Pons (tissue), 1 donor: ENCODE measurements at places on chromosomes 16 and 17.

DNA sequence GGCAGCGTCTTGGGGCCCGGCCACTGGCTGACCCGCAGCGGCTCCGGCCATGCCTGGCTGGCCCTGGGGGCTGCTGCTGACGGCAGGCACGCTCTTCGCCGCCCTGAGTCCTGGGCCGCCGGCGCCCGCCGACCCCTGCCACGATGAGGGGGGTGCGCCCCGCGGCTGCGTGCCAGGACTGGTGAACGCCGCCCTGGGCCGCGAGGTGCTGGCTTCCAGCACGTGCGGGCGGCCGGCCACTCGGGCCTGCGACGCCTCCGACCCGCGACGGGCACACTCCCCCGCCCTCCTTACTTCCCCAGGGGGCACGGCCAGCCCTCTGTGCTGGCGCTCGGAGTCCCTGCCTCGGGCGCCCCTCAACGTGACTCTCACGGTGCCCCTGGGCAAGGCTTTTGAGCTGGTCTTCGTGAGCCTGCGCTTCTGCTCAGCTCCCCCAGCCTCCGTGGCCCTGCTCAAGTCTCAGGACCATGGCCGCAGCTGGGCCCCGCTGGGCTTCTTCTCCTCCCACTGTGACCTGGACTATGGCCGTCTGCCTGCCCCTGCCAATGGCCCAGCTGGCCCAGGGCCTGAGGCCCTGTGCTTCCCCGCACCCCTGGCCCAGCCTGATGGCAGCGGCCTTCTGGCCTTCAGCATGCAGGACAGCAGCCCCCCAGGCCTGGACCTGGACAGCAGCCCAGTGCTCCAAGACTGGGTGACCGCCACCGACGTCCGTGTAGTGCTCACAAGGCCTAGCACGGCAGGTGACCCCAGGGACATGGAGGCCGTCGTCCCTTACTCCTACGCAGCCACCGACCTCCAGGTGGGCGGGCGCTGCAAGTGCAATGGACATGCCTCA lies 773 bp downstream of the NTN3 start:
- no peak for DNase-seq

GRCh38 chr17:39555368-39555767 lies 52.4 kb downstream of the NEUROD2 start:
- no peak for DNase-seq

DNA sequence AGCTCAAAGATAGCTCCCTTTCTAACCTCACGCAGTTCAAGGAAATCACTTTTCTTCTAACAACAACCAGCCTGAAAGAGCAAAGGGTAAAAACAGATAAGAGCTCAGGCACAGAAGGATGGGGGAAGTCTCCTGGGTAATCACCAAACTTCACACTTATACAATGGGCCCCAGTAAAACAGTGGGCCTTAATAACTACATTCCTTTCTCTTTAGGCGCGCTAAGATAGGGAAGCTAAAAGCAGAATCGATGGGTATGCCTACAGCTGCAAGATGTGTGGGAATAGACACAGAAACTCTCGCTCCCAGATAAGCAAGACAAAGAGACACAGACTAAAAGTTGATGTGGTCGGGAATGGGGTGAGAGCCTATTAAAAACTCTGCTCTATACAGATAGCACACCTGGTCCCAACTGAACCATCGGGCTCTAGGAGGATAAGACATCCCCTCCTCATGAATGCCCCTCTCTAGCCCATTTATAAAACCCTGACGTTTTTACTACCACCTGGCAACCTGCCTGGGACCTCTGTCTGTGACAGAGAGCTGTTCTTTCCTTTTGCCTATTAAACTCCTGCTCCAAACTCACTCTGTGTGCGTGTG lies 826 bp downstream of the LYZL6 start:
- no peak for DNase-seq

- no peak for DNase-seq
Observed at GRCh38 chr16:17149904-17150483, 320.8 kb downstream of the XYLT1 start.

- no peak for DNase-seq
Observed at GRCh38 chr16:77442078-77442477, 7.2 kb upstream of the ADAMTS18 start.

GRCh38 chr17:50347117-50347893 lies 1.4 kb downstream of the XYLT2 start:
- no peak for DNase-seq

- peak; percentile 17 for DNase-seq
Observed at GRCh38 chr16:83939266-83939855, 13.7 kb upstream of the OSGIN1 start.

GRCh38 chr17:50425682-50426471 lies at the start of gene ACSF2:
Gene ACSF2, plus strand, starts transcription at chr17:50426218. Its CDS starts 44 bp downstream, at chr17:50426262.
- peak; percentile 14 for DNase-seq

- DNase-seq: no peak
Observed at GRCh38 chr17:13485327-13485726, 116.4 kb downstream of the HS3ST3A1 start.

GRCh38 chr17:7445619-7445968 lies 733 bp downstream of the CHRNB1 start:
- no peak for DNase-seq

DNA sequence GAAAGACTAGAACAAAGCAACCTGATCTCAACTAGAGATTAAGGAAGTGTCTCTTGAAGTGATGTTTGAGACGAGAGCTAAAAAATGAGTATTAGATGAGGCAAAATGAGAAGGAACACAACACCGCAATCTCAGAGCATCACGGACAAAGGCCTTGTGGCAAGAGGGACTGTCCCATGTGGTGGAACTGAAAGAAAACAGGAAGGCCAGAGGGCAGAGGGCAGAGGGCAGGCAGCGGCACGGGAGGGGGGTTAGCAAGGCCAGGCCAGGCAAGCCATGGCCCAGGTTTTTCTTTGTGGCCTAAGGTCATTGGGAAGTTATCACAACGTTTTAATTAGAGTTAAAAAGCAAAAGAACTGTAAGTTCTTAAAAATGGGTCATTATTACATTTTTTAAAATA lies 22.5 kb downstream of the RPA1 start:
- no peak for DNase-seq

DNA sequence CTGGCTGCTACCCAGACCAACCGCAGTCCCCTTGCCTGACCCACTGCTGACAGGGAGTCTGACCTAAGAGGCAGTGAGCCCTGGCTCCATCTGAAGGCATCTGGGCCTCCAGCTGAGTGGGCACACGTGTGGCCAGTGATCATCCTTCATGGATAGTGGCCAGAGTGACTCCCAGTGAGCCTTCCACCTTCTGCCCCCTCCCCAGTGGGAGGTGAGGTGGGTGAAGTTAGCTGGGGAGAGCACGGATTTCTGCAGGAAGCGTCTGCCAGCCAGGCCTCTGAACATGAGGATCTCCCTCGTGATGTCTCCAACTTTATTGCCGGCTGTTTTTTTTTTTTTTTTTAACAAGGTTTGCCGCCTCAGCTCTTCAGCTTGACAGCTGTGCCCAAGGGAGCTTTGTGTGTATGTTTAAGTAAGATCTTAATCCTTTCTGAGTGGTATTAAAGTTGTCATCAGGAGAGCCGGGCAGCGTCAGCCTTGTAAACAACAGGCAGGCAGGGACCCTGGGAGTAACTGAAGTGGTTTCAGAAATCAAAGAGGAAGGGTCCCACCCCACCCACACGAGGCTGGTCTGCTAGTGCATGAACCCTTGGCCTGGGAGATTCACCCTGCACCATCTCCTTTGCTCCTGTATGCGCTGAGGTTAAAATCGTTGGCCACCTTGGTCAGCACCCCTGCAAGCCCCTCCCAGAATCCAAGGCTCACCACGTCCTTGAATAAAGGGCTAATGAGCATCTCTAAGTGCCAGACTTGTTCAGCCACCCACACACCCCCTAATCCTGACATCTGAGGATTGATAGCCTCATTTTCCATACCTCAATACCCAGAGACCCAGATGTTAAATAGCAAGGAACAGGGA lies 33.3 kb downstream of the RHBDL3 start:
- DNase-seq: no peak

- peak; percentile 29 for DNase-seq
Observed at GRCh38 chr17:78664476-78665386, 87.5 kb upstream of the DNAH17 start.

DNA sequence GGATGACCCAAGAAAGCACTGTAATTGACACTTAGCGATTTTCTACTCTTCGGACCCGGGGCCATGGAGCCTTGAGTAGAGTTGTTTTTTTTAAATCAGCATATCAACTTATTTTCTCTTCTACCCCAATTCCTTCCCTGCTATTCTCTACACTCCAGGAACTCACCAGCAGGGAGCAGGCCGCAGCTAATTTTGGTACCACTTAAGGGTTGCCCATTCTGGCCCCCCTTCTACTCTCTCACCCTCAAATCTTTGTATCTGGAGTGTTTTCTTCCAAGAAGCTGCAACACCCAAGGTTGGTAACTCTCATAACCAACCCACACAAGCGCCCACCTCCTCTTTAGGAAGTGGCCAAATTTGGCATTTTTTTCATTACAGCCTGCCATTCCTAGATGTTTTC lies 5.5 kb upstream of the ERAL1 start:
- no peak for DNase-seq

DNA sequence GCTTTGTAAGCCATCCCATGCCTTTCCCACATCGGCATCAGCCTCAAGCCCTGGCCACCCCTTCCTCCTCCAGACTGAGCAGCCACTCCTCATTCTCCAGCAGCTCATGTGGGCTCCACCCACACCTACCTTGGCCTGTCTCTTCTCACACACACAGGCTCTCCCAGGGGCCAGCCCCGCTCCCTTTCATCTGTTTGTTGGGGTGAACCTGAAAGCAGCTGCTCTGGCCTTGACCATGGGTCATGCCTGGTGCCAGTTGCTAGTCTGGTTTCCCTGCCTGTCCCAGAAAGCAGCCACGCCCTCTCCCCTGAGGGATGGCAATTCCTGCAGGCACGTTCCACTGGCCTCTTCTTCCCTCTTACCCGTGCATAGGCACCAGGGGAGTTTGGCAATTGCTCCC lies 11.4 kb upstream of the TMEM238L start:
- no peak for DNase-seq

- DNase-seq: no peak
Observed at GRCh38 chr16:84786605-84787262, 33.1 kb upstream of the CRISPLD2 start.

GRCh38 chr17:65048441-65048840 lies 8.1 kb downstream of the GNA13 start:
- DNase-seq: no peak

DNA sequence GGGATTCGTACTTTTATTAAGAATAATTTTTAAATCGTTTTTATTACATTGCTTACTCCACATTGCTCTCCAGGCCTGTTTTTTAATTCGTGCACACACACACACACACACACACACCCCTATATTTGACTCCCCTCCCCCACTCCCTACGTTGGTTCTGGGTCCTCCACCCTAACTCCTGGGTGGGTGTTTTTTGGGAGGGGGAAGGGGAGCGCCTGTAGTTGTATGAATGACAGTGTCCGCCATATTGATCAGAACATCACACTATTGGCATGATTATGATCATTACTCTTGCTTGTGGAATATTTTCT lies 1.3 kb downstream of the GNAO1 start:
- DNase-seq: no peak

DNA sequence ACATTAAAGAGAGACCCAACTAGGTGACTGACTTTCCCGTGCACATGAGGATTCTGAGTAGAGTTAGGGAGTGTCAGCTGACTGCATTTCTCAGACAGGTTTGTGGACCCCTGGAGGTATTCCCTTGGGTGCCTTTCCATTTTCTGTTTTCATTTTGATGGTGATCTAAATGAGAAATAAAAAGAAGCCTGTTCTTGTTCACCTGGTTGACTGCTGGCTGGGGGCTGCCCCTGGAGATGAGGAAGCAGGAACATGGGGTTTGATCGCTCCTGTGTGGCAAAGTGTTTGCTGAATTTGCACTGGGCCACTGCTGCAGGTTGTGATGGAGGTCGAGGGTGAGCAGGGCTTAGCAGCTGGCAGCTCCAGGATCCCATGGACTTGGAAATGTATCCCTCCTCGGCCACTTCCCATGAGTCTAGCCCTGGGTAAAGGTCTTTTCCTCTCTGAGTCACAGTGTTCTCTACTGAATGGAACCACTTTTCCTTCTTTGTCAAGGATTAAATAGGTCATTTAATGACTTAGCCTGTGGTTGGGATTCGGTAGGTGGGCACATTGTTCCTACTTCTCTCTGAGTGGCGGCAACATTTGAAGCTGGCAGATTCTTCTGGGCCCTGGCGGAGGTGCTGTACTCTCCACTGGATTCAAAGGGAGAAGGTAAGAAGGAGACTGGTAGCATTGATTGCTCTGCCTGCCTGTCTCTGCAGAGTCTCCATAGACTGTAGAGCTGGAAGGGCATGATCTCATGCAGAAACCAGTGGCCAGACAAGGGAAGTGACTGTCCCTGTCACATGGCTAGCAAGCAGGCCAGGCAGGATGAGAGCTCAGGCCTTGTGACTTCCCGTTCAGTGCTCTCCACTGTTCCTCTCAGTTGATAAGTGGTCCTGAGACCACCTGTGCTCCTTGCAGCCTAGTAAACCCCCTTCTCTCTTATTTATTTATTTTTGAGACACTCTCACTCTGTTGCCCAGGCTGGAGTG lies 17.9 kb downstream of the SNX29 start:
- peak; percentile 94 for DNase-seq

- DNase-seq: no peak
Observed at GRCh38 chr17:79630821-79631639, 20.2 kb upstream of the RBFOX3 start.

DNA sequence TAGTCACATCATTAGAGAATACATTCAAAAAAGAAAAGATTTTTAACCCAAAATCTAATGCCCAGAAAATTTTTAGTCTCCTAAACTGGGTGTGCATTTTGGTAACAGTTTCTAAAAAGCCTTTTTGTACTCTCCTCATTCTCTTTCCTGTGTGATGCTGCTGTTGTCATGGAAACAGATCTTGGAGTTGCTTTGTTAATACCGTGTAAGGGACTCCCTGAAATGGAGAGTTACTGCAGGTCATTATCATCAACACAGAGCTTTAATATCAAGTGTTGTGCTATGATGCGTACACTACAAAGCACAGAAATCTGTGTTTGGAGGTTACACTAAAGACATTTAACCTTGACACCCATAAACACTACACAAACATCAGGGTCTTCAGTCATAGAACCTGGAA lies 216.3 kb downstream of the PRKCA start:
- peak; percentile 91 for DNase-seq

- DNase-seq: no peak
Observed at GRCh38 chr17:77880711-77881450, 77.6 kb upstream of the TNRC6C start.

DNA sequence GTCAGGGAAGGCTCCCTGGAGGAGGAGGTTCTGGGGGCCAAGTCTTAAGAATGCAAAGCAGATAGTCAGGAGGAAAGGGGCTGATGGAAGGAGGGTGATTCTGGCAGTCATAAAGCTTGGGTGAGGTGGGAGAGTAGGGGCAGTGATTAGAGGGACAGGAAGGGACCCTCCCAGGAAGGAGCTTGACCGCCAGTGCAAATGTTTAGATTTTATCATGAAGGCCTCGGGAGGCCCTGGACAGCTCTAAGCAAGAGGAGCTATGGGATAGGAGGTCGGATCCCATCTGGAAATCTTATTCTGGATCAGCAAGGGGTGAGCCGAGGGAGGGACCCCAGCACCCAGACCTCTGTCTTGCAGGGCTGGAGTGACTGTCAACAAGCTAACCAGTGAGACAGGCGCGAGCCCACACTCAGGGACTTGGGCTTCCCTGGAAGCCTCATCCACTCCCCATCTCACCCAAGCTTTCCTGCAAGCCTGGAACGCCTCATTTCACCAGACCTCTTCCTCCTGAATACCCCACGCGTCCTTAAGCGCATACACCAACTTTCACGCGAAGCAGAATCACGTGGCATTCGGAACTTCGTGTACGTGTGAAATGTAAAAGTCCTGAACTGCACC lies 52.0 kb upstream of the CBX4 start:
- no peak for DNase-seq
